NCI-H1048 (cell line): ENCODE measurements at places on chromosomes 1 and 21.

GRCh38 chr1:75672528-75673393 is 51.7 kb upstream of the ACADM start:
- no peak for DNase-seq

GRCh38 chr1:5622412-5622811 is 369.8 kb downstream of the NPHP4 start:
- no peak for DNase-seq

DNA sequence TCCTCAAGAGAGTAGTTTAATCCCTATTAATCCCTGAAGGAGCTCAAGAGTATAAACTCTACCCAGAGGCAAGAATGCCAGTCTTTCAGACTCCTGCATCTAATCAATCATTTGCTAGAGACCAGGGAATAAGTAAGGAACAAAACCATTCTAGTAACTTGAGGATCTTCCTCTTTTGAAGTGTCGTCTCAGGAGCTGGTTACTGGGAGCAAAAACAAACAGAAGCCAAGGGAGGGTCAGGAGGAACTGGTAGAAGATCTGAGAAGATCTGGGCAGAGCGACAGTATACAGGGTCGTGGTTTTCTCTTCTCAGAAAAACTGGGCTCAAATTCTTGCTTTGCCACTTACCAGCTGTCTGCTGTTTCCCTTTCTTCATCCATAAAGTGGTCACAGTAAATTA is 69.3 kb downstream of the RPS6KA1 start:
- no peak for DNase-seq

- no peak for DNase-seq
Measured at GRCh38 chr1:29984166-29984861, 739.1 kb downstream of the MATN1 start.

DNA sequence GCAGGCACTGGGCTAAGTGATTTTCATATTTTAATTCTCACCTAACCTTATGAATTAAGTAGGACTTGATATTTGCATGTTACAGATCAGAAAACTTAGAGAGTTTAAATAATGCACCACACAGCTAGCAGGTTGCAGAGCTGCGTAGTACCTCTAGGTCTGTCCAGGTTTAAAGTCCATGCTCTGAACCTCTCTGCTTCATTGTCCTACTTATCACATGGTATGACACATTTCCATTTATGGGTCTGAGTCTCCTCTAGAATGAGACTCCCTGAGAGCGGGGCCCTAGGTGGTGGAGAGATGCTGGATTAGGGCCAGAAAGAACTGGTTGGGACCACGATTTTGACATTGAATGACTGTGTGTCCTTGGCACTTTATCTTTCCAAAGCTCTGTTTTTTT is 102.5 kb upstream of the USP24 start:
- no peak for DNase-seq

- DNase-seq = no peak
Measured at GRCh38 chr1:108120163-108120562, 80.0 kb downstream of the SLC25A24 start.

- DNase-seq = no peak
Measured at GRCh38 chr1:96721053-96721415, 550 bp upstream of the PTBP2 start.

DNA sequence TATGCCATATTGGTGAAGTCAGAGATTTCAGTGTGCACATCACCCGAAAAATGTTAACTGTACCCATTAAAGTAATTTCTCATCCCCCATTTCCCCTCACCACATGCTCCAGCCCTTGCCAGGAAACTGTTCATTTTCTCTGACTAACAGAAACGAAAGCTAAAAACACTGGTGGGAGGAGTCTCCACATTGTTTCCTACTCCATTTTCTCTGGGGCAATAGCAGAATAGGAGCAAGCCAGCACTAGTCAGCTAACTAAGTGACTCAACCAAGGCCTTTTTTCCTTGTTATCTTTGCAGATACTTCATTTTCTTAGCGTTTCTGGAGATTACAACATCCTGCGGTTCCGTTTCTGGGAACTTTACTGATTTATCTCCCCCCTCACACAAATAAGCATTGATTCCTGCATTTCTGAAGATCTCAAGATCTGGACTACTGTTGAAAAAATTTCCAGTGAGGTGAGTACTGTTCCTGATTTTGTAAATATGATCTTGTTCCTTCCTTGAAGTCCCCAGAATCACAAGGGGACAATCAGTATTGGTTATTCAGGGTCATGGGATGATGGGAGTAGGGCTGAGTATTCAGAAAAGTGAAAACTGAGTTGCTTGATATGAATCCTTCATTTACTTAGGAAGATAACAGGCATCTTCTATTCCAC is at the start of gene IFI16:
Gene IFI16, plus strand, starts transcription at position 204 of the 658 bp plus-strand sequence. CDS start 4,774 bp downstream, outside the sequence.
- no peak for DNase-seq

- no peak for DNase-seq
Measured at GRCh38 chr1:61183471-61184039, 101.2 kb downstream of the NFIA start.

DNA sequence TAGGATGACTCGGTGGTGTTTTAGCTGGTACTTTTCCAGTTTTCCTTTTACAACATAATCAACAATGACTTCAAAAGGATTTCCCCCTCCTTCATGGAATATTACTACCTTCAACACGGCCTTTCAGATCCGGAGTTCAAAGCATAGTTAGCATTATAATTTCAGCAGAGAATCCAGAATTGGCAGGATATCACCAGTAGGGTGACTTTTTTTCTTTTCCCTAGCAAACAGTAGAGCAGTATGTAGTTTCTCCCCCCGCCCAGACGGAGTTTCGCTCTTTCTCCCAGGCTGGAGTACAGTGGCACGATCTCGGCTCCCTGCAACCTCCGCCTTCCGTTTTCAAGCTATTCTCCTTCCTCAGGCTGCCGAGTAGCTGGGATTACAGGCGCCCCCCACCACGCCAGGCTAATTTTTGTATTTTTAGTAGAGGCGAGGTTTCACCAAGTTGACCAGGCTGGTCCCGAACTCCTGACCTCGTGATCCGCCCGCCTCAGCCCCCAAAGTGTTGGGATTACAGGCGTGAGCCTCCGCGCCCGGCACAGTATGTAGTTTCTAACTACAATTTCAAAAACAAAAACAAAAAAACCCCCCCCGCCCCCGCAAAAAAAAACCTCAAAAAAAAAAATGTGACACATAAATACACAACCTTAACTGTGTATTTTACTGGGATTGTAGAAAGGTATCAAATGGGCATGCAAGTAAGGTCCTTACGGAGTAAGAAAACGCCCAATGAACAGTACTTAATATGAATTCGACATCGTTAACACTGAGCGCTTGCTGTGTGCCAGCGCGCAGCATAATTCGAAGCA is 1.5 kb upstream of the COX20 start:
- DNase-seq = peak; percentile 67

DNA sequence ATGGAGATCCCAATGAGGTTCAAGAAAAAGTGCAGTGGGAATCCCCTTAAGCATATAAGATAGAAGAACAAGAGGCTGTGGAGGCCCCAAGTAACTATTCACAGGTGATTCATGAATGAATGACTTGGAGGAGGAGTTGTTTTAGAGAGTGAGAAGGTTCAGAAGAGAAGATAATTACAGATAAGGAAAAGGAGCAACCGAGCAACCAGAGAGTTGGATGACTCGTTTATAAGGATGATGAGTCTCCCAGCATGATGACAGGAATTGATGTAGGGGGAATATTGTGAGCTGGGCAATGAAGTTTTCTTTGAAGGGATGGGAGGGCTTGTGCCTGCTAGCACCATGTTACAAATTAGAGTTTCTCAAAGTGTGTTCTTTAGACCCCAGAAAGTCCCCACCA is 9.8 kb downstream of the C8A start:
- no peak for DNase-seq
